ENCODE measurements at places on chromosomes 11 and 22.

DNA sequence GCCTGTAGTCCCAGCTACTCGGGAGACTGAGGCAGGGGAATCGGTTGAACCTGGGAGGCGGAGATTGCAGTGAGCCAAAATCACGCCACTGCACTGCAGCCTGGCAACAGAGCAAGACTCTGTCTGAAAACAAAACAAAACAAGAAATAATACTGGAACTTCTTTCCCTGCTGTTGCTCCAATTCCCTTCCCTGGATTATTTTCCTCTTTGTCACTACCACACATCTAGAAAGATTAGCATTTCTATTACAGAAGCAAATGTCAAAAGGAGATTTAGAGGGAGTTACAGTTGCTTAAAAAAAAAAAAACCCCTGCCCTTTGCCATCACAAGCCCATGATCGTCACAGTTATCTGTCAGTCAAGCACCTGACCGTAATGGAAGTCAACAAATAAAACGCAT is 17.7 kb upstream of the SCGB1D1 start:
- no peak for DNase-seq

- DNase-seq: no peak
Measured at GRCh38 chr11:44269369-44270351, 40.3 kb downstream of the ALX4 start.

- DNase-seq: no peak
Measured at GRCh38 chr11:79482800-79483199, 42.0 kb upstream of the TENM4 start.

DNA sequence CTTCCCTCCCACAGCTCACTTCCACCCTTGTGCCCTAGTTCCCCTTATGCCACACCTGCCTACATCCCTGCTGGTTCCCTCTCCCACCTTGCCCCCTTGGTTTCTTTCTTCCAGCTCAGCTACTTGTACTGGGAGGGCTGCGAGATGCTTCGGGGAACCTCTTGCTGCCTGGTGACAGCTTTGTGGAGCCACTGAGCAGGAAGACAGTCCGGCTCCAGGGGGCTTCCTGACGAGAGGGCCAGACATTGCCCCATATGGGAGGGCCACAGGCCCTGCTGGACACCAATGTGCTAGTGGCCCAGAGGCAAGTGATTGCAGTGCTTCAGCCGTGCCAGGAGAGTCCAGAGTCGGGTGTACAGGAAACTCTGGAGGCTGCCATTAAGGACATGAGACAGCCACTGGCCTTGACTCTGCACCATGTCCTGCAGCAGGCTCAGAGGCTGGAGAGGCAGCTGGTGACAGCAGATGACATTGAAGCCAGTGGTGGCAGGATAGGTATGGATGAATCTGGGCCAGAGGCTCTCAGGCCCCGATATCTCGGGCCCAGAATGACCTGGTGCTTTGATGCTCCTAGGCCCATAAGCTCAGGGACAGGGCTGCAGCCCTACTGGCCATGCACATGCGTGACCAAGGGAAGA is 54.3 kb downstream of the BTG4 start:
- peak; percentile 81 for DNase-seq

GRCh38 chr11:33651990-33652389 is 48.6 kb downstream of the C11orf91 start:
- DNase-seq: no peak

DNA sequence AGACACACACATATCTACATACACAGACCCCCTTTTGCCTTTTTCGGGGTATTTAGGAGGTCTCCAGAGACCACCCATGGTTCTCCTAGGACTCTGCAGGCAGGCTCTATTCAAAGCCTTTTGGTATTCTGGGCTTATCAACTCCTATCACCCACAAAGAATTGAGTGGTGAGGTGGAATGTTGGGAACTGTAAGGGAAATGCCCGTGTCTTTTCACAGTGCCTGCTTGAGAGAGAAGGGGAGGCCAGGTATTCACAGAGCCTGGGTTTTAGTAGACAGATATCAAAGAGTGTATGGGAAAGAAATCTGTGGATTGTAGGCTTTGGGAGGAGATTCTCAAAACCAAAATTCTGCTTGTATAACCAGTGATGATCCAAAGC is 44.0 kb upstream of the CSNK2A3 start:
- no peak for DNase-seq

- DNase-seq: no peak
Measured at GRCh38 chr11:77672264-77672663, 34.7 kb upstream of the CLNS1A start.

GRCh38 chr22:41989246-41989645 is 9.3 kb upstream of the WBP2NL start:
- no peak for DNase-seq

DNA sequence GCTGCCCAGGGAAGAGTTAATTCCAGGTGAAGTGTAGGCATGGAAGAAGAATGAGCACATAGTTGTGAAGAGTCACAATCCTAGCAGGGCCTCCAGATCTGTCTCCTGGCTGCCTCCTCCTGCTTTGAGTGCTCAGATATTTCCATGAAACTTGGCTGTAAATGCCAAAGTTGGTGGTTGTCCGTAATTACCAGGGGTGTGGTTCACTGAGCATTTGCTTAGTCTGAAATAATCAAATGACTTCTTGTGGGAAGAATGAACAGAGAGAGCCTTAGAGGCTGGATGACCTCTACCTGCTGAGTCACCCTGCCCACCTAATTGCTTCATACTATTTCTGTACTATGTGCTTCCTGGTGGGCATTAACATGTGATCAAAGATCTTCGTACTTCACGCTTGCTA is 50.9 kb downstream of the APIP start:
- no peak for DNase-seq

- no peak for DNase-seq
Measured at GRCh38 chr22:27513021-27513420, 288.5 kb downstream of the MN1 start.

- no peak for DNase-seq
Measured at GRCh38 chr11:9037963-9038362, 34.2 kb upstream of the NRIP3 start.

GRCh38 chr11:59415111-59415510 is 11.1 kb downstream of the OR5A2 start:
- no peak for DNase-seq

GRCh38 chr11:73977856-73978519 is 4.7 kb downstream of the UCP2 start:
- no peak for DNase-seq
